ENCODE measurements at places on chromosomes 7 and 10.

DNA sequence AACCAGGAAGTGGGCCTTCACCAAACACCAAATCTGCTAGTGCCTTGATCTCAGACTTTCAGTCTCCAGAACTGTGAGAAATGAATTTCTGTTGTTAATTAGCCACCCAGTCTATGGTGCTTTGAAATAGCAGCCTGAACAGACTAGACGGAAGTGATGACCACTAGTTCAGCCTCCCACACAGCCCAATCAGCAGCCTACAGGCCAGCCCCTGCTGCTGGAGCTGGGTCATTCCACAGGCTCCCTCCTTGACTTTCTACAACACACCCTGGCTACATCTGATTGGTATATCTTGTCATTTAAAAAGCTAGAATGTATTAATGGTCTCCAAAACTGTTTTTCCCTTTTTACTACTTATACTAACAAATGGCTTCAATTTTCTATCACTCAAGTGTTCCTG lies 277.2 kb upstream of the TAC1 start:
- DNase-seq, result no peak

DNA sequence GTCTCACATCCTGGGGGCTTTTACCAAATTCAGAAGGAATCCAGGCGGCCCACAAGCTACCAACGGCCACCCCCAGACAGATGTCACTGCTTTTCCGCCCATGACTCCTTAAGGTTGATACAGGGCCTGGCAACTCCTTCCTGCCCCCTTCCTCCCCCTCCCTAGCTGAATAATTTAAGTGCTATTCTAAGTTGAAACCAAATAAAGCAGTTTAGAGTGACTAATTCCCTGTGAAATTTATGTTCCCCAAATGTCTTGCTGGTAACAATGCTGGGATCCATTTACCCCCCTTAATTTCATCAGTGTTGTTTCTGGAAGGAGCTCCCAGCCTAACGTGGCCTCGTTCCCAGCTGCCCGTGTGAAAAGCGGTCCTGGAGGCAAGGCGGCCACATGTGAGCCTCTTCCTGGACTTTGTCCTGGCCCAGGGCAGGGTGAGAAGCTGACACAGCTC lies 109.6 kb downstream of the TMEM130 start:
- DNase-seq, result no peak

GRCh38 chr10:25441270-25441669 lies 266.5 kb downstream of the GPR158 start:
- DNase-seq, result no peak

DNA sequence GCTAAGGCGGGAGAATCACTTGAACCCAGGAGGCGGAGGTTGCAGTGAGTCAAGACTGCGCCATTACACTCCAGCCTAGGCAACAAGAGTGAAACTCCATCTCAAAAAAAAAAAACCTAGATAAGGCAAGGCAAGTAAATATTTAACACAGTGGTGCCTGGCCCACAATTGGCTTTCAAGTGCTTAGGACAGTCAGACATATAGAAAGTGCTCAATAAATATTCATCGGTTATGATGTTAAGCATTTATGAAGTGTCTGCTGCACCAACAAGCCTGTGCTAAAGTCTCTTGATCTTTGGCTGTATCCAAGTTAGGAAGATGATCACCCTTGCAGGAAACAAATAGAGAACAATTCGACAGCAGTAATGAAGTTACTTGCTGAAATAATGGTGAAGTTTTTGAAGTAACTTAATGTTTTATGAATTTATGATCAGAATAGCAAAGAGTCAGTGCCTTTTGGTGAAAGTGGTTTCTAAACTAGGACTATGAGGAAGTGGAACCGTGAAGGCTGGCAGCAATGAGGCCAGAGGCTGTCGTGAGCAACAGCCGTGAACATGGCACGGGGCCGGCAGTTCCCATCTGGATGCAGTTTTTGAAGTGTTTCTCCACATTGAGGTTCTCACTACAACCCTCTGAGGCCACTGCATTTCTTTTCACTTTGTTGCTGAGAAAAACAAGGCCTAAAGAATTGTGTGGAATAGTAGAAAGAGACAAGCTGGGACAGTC lies 48.1 kb upstream of the GATA3 start:
- no peak for DNase-seq

GRCh38 chr10:30438021-30438850 lies 4.3 kb downstream of the MAP3K8 start:
- no peak for DNase-seq

- no peak for DNase-seq
Measured at GRCh38 chr7:32516551-32517100, 21.3 kb downstream of the AVL9 start.

DNA sequence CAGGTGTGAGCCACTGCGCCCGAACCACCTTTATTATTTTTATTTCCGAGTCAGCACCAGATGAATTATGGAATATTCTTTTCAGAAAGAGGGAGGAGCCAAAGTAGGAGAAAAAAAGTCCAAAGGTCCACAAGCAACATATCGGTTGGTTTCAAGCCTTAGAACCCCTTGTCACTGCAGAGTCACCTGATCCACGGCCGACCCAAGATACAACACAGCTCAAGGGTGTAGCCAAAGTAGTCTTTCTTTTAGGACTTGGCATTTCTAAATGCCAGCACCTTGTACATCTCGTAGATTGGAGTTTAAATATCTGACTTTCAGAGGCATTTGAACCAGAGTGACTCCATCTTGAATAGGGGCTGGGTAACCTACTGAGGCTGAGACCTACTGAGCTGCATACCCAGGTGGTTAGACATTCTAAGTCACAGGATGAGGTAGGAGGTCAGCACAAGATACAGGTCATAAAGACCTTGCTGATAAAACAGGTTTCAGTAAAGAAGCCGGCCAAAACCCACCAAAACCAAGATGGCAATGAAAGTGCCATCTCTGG lies 113.9 kb upstream of the ANLN start:
- no peak for DNase-seq

DNA sequence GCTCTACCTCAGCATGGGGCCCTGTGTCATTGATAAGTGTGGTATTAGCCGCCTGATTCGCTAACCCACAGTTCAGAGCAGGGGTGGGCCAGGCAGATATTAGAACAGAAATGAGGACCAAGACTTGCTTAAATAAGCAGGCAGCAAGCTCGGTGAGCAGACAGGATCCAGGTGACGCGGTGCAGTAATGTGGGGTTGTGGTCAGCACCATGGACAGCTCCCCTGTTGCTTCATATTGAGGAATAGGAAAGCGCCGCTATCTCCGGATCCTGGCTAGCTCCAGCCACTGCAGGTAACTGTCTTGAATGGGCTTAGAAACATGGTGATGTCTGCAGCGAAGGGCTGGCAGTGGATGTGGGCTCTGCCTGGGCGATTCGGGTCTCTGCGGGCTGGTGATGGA lies 51.3 kb upstream of the GPR26 start:
- DNase-seq, result peak; percentile 57

GRCh38 chr10:72808001-72808400 lies 85.5 kb upstream of the OIT3 start:
- no peak for DNase-seq

DNA sequence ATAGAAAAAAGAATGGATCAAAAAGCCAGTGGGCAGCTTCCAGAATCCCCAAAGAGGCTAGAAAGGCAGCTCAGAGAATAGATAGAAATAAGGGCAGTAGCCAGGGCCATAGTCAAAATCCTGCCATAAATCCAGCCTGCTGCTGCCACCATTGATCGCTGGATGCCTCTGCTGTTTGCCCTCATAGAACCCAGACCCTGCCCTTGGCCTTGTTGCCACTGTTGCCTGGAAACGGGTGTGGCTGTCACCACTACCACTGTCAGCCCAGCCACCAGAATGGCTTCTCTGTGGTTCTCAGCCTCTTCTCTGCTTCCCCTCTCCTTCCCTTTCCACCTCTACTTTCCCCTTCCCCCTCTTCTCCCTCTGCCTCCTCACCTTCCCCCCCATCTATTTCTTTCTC lies 57.8 kb downstream of the HHEX start:
- no peak for DNase-seq

DNA sequence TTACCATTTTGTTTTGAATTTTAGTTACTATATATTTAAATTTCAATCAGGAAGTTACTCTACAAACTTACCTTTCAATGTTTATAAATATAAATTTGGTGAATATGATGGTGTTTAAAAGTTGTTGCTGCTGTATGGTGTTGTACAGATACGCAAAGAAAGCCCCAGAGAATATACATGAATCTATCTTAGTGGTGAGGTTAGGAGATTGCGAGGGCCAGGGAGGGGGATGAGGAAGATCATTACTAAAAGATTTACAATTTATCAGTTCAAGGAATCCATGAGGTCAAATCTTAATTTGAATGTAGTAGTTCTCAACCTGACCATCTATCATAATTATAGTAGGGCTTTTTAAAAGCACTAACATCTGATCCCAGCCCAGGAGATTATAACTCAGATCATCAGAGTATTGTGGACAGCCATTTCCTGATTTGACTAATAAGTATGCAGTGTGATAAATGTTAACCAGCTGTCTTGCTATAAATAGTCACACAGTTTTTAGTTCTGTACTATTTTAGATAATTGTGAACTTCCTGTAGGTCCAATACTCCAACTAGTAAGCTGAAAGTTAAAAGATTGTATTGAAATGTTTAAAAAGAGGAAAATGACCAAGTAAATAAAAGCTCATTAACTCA lies 23.6 kb downstream of the FAM3C start:
- DNase-seq, result no peak
